NK-92 treated with Interleukin-12 subunit alpha and Interleukin-12 subunit beta, amount 100 ng/mL, for 24 hours (cell line): ENCODE measurements at places on chromosomes 11 and 22.

DNA sequence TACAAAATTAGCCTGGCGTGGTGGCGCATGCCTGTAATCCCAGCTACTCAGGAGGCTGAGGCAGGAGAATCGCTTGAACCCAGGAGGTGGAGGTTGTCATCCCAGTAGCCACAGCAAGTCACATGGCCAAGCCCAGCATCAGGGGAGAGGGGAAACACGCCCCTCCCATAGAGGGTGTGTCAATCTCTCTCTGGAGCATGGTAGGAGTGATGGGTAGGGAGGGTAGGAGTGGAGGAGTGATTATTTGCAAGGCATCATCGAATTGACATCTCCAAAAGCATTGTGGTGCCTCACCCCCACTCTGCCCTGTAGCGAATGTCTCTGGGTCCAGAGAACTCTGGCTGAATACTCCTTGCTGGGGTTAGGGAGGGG, 6.1 kb upstream of the SSTR3 start:
- DNase-seq: no peak

DNA sequence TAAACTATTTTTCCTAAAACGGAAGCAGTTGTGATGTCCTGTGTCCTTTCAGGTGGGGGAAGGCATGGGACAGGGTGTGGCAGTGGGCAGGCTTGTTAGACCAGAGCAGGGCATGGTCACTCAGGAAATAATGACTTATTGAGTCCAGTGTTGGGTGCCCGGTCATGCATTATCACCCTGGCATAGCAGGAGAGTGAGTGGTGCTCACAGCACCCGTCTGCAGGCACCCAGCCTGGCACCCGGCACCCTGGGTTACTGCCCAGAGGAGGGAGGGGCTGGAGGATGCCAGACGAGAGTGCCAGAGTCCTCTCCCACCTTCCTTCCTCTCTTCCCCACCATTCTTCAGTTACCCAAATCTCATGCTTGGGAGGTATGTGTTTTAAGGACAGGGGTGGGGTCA, 59.1 kb downstream of the ST3GAL4 start:
- DNase-seq: no peak

DNA sequence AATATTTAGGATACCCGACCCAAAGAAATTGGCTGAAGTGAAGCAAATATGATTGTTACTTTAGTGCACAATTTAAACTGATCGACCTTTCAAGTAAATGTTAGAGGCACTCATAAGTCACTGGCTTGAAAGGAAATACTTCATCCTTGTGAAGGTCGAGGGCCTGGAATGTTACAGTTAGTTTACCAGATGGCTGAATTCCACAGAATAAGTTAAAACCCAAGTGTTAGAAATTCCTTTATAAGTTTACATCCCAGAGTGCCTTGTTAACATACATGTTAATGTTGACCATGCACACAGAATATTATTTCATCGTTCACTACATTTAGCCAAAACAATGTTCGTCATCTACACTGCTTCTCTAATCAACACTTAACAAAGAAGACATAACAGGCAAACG, 235.5 kb upstream of the ANO3 start:
- DNase-seq: no peak

DNA sequence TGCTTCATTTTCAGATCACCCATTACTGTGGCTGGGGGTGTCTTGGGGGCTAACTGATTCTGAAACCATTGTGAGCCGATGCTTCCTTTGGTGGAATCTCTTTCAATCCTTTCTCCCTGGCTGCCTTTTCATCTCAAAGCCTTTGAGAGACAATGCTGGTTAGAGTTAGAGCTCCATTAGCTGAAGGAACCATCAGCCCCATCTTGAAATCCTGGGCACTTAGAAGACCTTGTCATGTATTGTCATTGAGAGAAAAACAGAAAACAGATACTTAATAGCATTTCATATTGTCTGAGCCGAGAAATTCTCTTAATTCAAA, 6.7 kb downstream of the TEAD1 start:
- no peak for DNase-seq

DNA sequence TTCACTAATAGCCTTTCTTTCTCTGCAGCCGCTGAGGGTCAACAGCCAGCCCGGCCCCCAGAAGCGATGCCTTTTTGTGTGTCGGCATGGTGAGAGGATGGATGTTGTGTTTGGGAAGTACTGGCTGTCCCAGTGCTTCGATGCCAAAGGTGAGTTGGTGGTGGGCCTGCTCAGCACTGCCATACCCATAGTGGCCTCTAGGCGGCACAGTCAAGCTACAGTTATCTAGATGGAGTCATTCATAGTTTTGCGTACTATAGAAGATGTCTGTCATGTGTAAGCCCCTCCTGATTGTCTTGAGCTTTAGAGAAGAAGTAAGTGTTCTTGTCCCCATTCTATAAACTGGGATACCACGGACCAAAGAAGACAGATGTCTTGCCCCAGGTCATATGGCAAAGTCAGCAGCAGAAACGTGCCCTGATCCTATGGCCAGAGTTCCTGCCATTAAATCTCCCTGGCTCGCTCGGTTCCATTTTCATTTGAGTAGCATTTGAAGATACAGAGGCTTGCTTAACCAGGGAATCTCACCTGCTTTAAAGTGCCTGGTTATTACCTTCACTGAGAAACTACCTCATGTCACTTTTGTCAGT, 42.1 kb upstream of the CRTAM start:
- peak; percentile 8 for DNase-seq

- no peak for DNase-seq
Observed at GRCh38 chr11:48270621-48271020, 7.0 kb downstream of the OR4X1 start.

DNA sequence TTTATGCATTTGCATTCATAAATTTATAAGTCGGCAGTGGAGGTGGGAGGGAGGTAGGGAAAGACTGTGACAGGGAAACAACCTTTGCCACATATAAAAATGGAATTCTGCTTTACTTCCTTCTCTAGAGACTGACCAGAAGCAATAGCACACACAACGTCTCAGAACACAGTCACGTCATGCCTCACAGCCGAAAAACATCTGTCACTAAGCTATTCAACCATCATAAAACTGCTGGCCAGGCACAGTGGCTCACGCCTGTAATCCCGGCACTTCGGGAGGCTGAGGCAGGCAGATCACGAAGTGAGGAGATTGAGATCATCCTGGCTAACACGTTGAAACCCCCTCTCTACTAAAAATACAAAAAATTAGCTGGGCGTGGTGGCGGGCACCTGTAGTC, 101.0 kb upstream of the CHRM4 start:
- DNase-seq: no peak

GRCh38 chr22:38468443-38469305, 778 bp downstream of the KDELR3 start:
- DNase-seq: no peak

DNA sequence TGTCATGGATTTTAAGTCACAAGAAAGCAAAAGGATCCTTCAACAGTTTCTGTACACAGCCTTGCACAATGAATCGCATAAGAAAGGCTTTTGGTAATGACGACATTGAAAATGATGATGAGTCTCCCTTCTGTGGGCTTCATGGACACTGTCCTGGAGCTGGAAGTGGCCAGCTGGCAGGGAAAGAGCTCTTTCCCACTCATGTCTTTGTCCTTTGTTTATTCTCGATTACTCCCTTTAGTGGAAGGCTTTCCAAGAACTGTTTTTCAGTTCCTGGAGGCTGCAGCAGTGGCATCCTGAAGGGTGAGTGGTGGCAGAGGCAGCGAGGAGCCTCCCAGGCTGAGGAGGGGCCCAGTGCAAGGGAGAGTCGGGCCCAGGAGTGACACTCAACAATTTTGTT, 505.2 kb downstream of the NTM start:
- DNase-seq: no peak

- no peak for DNase-seq
Observed at GRCh38 chr22:27003297-27003696, 345.9 kb downstream of the MIAT start.

DNA sequence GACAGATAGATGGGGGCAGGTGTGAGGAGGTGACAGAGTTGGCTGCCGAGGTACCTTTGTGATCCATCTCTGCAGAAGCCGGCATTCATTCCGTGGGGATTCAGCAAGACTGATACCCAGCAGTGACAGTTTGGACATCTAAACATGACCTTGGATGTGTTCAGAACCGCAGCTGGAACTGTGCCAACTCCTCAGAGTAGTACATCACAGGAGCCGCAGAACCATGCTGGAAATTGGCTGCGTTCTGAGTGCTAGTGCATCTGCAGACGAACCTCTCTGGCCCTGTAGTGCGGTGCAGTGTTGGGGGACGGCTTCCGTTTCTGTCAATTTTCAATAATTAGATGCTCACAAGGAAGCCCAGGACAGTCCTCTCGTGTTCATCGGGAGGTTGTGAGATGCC, 772.1 kb downstream of the NTM start:
- no peak for DNase-seq

- DNase-seq: no peak
Observed at GRCh38 chr11:122618927-122619326, 36.6 kb upstream of the UBASH3B start.

DNA sequence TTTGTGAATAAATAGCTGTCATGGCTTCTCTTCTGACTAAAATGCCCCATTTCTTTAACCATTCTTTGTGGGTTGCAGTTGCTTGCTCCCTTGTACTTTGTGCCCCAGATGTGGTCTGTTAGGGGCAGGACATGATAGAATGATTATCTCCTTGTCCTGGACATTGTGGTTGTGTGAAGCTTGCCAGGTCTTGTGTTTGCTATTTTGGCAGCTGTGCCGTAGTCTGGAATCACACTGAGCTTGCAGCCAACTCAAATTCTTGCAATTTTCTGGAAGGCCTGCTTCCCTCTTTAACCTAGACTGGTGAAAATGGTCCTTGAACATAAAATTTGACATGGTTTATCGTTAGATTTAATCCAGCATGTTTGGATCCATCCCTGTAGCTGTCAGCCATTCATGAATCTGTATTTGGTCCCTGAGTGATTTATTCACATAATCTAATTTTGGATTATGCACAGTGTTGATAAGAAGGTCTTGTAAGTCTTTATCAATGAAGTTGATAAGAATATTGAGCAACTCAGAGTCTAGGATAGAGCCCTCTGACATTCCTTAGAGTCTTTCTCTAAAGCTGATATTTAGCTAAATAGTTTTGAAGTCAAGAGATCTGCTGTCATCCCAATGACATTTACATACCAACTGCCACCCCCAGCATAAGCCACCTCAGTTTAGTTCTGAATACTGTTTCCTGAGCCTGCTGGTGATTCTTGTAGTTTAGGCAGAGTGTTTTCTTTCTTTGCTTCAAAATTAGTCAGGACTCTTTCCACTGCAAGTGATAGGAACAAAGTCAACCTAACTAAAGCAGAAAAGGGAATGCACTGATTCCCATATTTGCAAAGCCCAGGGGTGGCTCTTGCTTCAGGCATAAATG, 9.8 kb downstream of the SPON1 start:
- DNase-seq: no peak

DNA sequence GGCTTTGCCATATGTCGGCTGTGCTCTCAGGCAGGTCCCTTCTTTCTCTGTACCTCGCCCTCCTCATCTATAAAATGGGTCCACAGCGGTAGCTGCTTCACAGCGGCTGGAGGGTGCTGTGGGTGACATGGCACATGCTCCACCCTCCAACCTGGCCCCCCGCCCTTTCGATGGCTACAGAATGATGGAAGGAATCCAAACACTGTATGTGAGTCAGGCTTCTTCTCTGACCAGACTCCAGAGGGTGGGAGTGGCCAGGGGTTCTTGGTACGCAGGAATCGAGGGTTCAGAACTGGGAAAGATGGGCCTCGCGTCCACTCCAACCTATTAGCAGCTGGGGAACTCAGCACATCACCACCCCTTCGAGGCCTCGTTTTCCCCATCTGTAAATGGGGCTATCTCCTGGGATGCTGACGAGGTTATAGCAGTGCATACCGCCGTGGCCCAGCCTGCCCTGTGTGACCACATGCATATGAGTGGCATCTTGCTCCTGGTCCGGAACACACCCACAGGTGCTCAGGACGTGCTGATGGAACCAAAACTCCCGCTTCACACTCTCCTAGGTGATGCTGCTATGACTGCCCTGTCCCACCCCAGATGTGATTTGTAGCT, 26.4 kb downstream of the MN1 start:
- DNase-seq: no peak

- DNase-seq: no peak
Observed at GRCh38 chr11:45658292-45658991, 7.0 kb downstream of the CHST1 start.

- DNase-seq: no peak
Observed at GRCh38 chr11:96969251-96969650, 579.4 kb downstream of the JRKL start.

GRCh38 chr11:839875-840617, 2.3 kb downstream of the POLR2L start:
- no peak for DNase-seq

- peak; percentile 14 for DNase-seq
Observed at GRCh38 chr11:87299041-87299481, 261.3 kb downstream of the TMEM135 start.

GRCh38 chr22:47194476-47195155, 432.2 kb downstream of the TBC1D22A start:
- DNase-seq: no peak

DNA sequence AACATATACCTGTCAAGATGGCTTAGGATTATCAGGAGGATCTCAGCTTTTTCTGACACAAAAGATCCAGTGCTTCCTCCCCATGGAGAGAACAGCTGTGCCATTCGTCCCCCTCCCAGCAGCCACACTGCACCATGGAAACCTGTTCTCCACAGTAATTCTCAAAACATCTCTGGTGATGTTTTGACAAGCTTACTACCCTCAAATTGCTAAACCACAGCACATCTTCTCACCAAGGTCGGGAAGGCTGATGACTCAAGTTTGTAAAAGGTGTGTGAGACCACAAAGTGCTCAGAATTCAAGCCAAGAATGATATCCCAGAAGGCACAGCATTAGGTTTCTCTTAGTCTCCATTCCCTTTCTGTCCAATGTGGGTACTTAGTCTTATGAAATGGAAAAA, 3.9 kb upstream of the RAB38 start:
- DNase-seq: peak; percentile 4

DNA sequence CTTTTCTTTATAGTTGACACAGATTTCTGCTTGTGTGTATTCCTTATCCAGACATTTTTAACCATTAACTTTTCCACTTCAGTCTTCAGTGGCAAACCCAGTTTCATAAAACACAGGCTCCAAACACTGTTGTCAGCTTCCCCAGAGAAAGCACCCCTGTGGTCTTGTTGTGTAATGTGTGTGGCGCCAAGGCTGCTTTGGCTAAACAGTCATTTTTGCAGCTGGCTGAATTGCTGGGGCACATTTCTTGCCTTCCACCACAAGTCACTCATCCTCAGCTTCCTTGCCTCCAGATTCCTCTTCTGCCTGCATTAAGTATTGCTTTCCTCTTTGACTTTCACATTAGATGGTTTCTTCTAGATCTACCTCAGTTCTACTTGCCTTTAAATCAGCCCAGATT, 40.5 kb downstream of the ARHGAP1 start:
- DNase-seq: peak; percentile 14

DNA sequence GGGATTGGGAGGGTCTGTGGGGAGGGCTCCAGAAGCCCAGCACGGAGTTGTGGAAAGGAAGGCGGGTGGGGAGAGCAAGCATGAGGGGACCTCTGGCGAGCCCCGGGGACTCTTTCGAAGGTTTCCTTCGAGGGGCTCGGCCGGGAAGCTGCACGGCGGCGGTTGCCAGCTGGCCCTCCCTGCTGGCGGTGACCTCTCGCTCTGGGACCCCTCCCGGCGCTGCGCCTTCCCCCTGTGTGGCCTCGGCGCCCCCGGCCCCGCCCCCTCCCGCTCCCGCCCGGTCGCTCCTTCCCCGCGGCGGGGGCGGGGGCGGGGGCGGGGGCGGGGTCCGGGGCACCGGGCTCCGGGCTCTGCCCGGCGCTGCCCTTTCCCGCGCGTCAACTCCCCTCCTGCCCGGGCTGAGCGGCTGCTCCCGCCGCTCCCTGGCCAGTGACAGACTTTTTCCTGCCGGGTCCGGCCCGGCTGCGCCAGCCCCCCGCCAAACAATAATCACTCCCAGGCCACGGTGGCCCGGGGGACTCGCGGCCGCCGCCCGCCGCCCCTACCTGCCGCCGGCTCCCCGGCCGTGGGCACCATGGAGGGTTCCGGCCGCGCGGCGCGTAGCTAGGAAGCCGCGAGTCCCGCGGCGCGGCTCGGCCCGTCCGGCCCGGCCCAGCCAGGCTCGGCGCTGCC, 941 bp downstream of the CLCF1 start:
- no peak for DNase-seq
